ENCODE measurements at places on chromosomes 7 and 10.

DNA sequence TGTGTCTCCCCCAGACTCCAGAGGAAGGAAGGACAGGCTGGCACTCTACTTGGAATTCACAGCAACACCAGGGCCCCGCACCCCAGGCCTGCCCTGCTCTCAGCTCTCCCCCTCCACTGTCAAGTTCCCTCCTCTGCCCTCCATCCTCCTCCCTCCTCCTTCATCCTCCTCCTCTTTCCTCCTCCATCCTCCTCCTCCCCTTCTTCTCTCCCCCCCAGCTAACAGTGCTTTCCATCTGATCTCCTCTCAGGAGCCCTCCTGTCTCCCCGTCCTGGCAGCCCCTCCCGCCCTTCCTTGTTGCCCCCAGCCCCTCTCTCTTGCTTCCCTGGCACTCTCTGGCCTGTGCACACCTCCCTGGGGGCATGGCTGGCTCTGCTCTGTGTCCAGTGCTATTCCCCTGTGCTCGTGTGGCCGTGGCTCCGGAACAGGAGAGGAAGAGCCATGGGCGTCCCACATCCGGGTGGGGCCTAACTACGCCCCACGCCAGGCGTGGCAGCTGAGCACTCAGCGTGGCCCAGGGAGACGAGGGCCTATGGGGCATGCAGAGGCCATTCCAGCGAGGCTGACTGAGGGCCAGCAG is 64.2 kb downstream of the PWWP2B start:
- DNase-seq: no peak

- DNase-seq: no peak
Measured at GRCh38 chr10:98621630-98622029, 174.9 kb upstream of the HPS1 start.

DNA sequence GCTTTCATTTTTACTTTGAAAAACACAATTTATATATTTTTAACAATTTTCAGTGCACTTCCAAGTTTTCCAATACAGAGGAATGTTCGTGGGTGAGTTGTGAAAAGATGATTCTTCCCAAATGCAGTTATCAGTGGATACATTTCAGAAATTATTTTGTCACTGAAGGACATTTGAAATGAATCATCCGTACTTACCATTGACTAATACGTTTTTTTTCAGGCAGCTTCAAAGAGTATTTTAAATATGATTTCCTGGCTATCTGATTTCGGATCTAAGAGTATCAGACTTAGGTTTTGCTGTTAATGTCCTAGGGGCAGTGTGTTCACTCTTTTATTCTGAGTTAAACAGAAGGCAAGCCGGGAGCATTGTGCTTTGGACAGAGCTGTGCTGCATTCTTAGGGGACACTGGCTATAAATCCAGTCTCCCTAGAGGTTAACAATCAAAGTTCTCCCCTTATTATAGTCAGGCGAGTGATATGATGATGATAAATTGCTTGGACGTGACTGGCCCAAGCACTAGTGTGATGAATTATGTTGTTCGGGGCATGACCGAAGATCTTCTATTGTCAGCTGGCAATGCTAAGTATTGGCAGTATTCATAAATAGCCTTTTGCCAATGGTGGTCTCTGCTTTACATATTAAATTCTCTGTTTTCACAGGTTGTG is 4.5 kb downstream of the PTER start:
- no peak for DNase-seq

GRCh38 chr10:77511498-77512218 is 126.0 kb downstream of the KCNMA1 start:
- DNase-seq: no peak

- DNase-seq: no peak
Measured at GRCh38 chr10:3255075-3255474, 82.5 kb upstream of the PITRM1 start.

- no peak for DNase-seq
Measured at GRCh38 chr10:16425449-16425848, 11.4 kb upstream of the PTER start.

DNA sequence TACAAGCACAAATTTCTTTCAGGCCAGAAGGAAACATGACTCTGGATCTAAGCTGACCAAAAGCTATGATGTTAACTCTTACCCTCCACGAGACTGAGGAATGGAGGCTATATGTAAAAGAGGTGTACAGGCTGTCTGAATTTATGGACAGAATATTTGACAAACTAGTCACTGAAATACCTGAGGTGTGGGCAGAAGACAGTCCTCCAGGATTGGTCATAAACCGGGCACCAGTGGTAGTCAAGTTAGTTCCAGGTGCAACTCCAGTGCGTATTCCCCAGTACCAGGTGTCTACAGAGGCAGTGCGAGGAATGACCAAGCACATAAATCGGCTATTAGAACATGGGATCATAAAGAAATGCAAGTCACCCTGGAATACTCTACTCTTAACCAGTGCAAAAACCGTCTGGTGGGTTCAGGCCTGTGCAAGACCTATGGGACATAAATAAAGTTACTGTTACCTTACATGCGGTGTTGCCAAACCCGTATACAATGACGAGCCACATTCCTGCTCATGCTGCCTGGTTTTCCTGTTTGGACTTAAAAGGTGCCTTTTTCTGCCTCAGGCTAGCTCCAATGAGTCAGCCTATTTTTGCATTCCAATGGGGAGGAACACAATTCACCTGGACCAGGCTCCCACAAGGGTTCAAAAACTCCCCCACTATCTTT is 6.7 kb upstream of the CYREN start:
- DNase-seq: no peak

DNA sequence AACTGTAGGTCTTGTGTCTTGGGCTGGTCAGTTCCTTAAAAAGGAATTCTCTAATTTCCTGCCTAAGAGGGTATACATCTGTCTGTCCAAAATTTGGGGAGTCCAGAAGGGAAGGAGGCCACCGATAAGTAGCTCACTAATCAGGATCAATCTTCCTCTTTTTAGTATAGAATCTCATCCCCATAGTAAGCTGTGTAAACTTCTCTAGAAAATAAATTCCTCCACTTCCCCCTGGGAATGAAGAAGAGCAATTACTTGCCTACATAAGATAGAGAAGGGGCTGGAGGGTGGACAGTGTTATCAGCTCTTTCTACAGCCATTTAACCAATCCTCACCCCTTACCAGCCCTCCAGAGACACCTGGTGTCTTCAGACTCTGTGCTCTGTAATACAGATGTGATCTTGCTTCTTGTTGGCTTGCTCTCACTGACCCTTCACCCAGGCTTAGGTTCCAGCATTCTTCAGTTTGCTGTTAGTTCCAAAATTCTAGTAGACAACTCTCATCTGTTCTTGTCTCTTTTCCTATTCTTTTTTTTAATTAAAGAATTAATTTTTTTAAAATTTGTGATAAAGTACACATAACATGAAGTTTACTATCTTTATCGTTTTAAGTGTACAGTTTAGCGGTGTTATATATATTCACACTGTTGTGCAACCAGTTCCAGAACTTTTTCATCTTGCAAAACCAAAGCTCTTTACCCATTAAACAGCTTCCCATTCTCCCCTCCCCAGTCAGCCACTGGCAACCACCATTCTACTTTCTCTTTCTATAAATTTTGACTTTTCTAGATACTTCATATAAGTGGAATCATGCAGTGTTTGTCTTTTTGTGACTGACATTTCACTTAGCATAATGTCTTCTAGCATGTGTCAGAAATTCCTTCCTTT is 6.5 kb upstream of the PRKAR2B start:
- no peak for DNase-seq

DNA sequence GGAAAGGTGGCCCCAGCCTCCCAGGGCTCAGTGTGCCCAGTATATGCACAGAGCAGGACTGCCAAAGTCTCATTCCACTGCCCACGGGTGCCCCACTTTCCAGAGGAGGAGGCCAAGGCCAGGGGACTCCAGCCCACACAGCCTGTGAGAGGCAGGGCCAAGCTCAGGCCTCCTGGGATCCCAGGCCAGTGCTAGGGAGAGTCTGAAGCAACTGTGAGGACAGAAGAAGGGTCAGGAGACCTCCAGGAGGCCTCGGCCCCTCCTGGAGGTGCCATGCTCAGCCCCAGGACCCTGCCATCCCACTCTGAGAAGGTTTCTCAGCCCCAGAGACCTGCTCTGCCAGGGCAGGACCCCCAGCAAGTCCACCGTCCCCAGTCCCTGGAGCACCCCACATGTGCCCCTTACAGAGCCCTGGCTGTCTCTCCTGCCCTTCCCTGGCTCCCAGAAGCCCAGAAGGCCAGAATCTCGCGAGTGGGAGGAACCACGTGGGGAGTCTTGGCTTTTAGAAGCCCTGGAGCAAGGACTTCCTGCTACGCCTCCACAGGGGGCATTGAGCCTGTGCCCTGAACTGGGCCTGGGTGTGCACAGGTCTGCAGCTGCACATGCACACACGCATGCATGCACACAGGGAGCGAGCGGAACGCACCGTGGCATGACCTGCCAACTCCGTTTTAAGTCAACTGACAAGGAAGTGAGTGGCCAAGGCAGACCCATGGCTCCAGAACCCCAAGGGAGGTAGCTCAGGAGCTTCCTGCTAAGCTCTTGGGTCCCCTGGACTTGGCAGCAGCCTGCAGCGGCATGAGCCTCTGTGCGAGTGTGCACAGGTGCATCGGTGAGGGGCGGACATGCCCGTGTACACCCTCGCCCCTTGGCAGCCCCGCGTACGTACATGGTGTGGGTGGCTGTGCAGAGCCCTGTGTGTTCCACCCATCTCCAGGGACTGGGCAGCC is 33.6 kb downstream of the ZCCHC24 start:
- no peak for DNase-seq

GRCh38 chr7:72170475-72170874 is 241.7 kb downstream of the CALN1 start:
- DNase-seq: no peak

DNA sequence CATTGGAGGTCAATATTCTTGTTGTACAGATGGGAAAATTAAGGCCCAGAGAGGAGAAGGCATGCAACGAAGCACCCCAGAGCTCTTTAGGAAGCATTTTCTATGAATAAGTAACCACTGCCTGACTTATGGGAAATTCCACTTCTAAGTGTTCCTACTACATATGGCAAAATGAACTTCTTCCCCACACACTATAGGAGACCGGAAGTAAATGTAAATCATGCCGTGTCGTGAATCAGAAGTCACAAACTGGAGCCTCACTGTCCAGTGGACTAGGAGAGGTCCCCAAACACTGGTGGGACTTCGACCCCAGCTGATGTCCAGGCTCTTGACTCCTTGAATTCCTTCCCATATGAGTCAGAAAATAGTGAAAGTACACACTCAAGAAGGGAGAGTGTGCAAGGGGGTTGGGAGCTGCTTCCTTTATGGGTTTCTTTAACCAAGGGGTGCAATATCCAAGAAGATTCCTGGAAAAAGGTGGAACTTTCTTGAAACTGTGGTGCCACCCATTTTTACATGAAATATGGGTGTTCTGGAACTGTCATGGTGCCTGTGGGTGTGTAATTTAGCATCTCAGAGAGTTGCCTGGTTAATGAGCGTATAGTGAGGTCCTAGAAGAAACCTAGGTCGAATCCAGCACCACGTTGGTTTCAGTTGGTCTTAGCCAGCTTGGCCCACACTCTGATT is 6.7 kb downstream of the RASSF4 start:
- DNase-seq: no peak

- DNase-seq: peak; percentile 54
Measured at GRCh38 chr7:92634924-92635519, 44.8 kb upstream of the FAM133B start.

DNA sequence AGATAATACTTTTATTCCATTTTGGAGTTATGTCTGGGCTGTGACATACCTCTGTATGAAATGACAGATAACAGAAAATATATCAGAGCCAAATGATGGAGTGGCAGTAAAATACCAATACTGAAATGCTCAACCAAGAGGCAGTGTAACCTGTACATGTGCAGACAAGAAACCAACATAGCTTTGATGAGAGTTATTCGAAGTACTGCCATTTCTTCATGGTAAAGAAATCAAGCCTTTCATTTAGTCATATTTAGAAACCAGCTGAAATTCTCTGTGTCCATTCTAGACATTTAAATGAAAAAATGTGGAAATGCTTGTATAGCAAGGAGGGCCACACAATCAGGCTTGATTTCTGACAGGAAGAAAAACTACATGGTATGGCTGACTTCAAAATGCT is 127.1 kb upstream of the PTPRZ1 start:
- no peak for DNase-seq

DNA sequence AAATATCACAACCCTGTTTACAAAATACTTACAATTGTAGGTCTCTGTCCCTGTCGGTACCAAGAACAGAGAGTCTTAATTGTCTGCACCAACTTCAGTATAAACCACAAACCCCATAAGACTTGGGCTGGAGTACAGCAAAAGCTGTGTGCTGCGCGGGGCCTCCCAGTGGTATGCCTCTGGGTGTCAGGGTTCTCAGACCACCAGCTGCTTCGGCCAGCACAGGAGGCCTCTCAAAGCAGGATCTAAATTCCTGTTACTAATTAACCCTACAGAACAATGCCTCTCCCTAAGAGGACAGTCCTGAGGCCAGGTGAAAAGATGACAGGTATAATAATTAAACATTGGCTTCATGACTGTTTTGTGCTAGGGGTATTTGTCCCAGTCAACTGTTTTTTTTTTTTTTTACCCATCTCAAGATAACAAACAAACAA is 957 bp upstream of the SVIL start:
- no peak for DNase-seq

- no peak for DNase-seq
Measured at GRCh38 chr10:79179164-79179956, 110.6 kb downstream of the ZMIZ1 start.

DNA sequence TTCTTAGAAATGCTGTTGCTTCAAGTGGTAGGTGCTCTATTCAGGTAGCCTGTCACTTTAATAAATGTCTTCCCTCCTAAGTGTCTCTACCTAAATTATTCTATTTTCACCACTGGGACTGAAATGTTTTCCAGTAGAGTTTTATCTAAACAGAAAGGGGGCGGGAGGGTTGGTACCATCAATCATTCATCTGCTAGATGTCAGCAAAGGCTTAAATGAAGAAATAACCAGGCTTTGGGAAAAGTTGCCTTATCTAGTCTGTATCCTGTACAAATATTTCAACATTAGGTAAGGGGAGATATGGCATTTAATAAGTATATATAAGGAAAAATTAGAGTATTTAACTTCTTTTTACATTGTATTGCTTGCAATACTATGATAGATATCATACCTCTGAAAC is 51.8 kb downstream of the VTI1A start:
- DNase-seq: no peak
